ENCODE measurements at places on chromosomes 6 and 20.
A peak's percentile ranks its signal among the peaks of the same experiment; 100 is the strongest.

DNA sequence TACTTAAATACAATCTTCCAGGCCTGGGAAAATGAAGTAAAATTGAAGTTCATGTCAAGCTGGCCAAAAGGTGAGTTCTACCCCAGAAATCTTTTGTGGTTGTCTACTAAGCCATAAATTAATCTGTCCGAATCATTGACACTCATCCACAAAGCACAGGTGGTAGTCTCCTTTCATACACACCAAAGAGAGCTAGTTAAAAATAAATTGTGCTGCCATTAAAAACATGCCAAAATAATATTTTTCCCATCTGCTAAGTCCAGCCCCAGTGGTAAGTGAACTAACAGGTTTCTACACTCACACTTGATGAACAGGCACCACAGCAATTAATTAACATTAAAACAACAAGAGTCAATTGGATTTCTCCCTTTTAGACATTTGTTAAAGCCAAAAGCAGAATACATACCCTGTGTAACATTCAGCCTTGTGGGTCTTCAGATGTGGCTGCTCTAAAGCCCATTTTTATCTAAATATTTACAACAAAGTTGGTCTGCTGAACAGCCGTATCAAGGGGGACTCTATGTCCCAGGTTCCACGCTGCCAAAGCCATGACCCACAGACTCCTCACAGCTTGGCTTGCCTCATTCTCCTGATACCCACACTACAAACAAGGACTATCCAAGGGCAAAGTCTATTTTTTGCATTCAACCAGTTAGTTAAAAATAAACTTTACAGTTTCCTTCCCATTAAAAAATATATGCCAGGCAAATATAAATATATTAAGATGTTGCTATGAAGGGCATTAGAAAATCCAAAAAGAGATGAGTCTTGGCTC is 490.4 kb downstream of the BMP2 start:
- DNase-seq, result no peak

DNA sequence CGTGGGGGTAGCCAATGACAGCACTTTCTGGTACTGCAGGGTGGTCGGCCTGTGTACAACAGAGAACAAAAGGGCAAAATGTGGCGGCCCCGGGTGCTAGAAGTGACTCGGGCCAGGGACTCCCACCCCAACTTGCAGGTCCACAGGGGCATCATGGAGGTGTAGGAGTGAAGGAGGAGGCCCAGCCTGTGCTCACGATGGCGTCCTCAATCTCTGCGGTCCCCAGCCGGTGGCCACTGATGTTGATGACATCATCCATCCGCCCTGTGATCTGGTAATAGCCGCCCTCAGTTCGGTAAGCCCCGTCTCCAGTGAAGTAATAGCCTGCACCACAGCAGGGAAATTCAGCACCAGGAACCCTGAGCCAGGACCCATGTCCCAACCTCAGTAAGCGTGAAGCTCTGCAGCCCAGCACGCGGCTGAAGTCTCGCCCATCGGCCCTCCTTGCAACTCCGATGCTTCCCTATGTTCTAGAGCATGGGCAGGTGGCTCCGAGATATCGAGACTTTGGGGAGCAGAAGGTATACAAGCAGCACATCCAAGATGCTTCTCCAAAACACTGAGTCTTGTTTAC is 20.2 kb upstream of the APMAP start:
- DNase-seq, result no peak

GRCh38 chr6:7505189-7505699 is 36.2 kb upstream of the DSP start:
- DNase-seq, result no peak

GRCh38 chr6:8195040-8195713 is 92.8 kb upstream of the EEF1E1 start:
- no peak for DNase-seq

DNA sequence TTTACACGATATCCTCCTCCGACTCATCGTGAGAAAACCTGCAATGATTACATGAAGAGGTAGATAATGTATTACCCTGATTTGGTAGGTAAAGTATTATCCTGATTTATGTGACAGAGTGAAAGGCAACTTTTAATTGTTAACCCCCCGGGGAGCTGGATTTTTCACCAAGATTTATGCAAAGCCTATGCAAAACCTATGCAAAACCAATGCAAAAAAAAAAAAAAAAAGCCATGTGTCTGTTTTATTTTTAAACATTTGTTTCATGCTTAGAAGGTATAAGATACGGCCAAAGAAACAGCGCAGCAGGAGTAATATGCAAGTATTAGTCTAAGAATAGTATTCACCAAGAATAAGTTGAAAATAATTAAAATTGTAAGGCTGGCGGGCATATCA is 109.9 kb downstream of the IPCEF1 start:
- DNase-seq, result peak; percentile 92

DNA sequence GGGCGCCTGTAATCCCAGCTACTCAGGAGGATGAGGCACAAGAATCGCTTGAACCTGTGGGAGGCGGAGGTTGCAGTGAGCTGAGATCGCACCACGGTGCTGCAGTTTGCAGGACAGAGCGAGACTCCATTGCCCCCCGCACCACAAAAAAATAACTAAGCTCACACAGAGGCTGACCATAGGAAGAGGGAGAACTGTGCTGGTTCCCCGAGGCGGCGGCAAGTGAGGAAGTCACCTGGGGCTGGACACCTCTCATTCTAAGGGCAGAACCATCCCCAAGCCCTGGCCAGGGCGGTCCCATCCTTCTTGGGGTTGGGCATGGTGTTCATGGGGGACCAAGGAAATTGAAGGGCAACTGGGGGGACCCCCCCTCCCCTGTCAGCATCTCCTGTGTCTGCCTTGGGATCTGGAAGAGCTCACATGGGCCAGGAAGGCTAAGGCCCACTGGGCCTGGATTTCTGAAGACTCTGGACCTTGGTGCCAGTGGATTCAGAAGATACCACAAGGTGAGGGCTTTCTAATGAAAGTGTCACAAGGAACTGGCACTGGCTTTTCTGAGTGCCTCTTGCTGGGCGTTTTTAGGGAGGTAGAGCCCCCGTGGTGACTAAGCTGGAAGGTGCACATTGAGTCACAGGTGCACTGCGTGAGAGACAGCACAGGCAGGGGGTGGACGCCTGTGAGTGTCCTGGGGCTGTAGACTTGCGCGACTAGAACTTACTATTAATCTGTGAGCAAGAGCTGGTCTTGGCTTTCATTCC is 11.5 kb downstream of the IRF4 start:
- no peak for DNase-seq

DNA sequence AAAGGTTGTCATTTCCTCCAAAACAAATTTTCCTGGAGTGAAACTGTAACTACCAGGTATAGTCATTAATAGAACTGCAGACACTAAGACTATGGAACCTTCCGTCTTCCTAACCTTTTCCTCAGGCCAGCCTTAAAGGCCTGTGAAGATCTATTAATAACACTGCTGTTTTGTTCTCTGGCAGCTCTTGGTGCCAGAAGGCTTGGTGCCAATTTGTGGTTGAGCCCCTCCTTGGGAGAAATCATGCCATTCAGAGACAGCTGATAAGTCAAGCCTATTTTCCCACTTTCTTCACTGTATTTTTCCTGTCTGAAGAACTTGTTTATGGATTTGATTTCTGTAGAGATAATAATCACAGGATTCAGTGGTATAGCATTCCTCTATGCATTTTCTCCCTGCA is 64.8 kb downstream of the HCRTR2 start:
- DNase-seq, result no peak

Measured in NCI-H1048 (cell line).